ENCODE measurements at places on chromosomes 2 and 18. TPM values are rescaled to one million over a fixed set of nuclear protein-coding genes. Genes with fewer than 3 reads are reported as not detected.
A peak's percentile ranks its signal among the peaks of the same experiment; 100 is the strongest.

Gene EML6
- 0.37 TPM for polyA plus RNA-seq

DNA sequence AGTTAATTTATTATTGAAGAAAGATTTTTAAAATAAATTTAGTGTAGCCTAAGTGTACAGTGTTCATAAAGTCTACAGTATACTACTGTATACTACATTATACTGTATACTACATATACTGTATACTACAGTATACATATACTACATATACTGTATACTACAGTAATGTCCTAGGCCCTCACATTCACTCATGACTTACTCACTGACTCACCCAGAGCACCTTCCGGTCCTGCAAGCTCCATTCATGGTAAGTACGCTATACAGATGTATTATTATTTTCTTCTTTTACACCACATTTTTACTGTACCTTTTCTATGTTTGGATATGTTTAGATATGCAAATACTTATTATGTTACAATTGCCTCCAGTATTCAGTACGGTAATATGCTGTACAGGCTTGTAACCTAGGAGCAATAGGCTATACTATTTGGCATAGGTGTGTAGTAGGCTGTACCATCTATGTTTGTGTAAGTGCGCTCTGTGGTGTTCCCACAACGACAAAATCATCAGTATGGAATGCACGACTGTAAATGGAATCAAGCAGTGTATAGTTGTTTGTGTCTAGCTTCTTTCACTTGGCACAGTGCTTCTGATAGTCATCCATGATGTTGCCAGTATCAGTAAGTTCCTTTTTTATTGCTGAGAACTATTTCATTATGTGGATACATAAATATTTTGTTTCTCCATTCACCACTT is 245.7 kb downstream of the MTX2 start:
- DNase-seq = peak; percentile 95

Gene PRKAG3
- polyA plus RNA-seq = not detected

Gene PSTPIP2
- 27.2 TPM for polyA plus RNA-seq

GRCh38 chr2:238431456-238431855 is 4.7 kb downstream of the ASB1 start:
- DNase-seq = no peak

Gene BOLL
- not detected for polyA plus RNA-seq

GRCh38 chr2:222295368-222296062 is 3.3 kb downstream of the PAX3 start:
- DNase-seq = no peak

- DNase-seq = no peak
Measured at GRCh38 chr18:69123421-69123820, 277.3 kb upstream of the DOK6 start.
